ENCODE measurements at places on chromosomes 13 and 19. TPM values are rescaled to one million over a fixed set of nuclear protein-coding genes. Genes with fewer than 3 reads are reported as not detected.

The LRG1 gene
- 0.14 TPM for polyA plus RNA-seq

The PSG5 gene
- not detected for polyA plus RNA-seq

The ZNF578 gene
- polyA plus RNA-seq = 3.7 TPM

The CEACAM21 gene
- not detected for polyA plus RNA-seq

The DNAAF3 gene
- 0.64 TPM for polyA plus RNA-seq

The LRRC63 gene
- not detected for polyA plus RNA-seq

The FCHO1 gene
- 18.4 TPM for polyA plus RNA-seq

The KANK3 gene
- polyA plus RNA-seq = 3.2 TPM

The CEBPA gene
- 5.0 TPM for polyA plus RNA-seq

The ZNF99 gene
- polyA plus RNA-seq = not detected

The IGSF23 gene
- not detected for polyA plus RNA-seq
